GOT3 (cell line): ENCODE measurements at places on chromosomes 3 and 15.

- DNase-seq: no peak
Measured at GRCh38 chr15:48802867-48803266, 8.0 kb downstream of the CEP152 start.

DNA sequence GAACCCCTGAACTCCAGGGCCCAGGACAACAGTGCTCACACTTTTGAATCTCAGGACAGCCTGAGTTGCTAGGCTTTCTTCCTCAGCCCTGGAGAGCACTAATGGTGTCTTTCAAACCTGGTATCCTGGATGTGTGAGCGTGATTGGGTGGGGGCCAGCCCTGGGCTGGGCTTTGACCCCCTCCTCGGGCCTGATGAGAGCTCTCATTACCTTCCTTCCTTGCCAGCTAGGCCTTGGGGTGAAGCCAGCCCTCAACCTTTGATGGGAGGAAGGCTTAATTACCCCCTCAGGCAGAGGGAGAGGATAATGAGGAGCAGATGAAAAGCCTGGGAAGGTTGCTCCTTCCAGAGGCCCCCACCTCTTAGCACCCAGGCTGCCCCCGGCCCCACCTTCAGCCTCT lies 31.1 kb upstream of the INSYN1 start:
- DNase-seq: no peak

DNA sequence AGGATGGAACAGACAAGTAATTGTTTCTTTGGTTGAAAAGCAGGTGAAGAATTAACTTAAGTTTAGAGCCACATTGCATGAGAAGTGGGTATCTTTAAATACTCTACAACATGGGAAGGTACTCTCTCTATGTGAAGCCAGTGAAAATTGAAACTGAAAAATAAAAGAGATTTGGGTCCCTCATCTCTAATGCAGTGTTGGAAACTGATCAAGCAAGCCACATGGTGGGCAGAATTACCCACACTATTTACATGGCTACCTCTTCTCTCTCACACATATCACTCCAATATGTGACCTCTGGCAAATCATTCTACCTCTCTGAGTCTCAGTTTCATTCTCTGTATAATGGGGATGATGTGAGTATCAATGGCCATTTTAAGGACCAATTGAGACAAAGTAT lies 339.0 kb downstream of the IL5RA start:
- no peak for DNase-seq

DNA sequence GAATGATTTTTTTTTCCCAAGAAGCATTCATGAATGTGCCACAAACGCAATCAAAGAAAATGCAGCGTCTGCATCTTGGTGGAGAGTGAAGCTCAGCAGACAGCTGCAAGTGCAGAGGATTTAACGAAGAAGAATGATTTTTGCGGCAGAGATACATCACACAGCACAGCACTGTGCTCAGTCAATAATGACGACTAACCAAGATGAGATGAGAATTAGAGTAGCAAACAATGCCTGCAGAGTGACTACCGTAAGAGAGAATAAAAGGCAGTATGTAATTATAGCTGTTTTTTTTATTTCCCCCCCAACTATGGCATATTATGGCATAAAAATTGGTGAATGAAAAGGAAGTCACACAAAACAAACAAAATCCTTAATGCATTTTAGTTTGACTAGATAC lies 218.0 kb upstream of the ROBO1 start:
- DNase-seq: no peak

DNA sequence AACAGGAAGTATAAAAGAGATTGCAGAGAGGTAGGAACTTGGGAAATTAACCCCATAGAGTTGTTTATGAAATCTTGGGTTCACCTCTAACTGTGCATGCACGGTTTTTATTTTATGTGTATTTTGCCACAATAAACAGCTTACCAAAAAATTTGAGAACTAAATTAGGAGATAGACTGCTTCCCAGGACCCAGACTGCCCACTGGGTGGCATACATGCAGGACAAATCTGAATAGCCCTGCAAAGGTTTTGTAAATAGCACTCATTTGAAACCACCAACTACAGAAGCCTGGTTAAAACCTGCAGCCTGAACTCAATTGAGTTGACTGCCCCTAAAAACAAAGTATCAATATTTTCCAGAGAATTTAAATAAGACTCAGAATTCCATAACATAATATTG lies 96.4 kb upstream of the SLCO2A1 start:
- no peak for DNase-seq

- no peak for DNase-seq
Measured at GRCh38 chr3:56899078-56899477, 97.3 kb upstream of the ARHGEF3 start.

DNA sequence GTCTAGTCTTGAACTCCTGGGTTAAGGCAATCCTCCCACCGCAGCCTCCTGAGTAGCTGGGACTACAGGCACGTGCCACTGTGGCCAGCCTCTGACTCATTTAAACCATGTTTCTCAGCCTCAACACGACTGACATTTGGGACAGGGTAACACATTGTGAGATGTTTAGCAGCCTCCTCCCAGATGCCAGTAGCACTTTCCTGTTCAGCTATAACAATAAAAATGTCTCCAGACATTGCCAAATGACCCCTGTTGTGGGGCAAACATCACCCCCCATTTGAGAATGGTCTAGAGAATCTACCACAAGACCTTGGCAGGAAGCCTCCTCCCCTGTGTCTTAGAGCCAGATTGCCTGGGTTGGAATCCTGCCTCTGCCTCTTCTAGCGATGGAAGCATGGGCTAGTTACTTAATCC lies 8.4 kb downstream of the TMEM40 start:
- DNase-seq: peak; percentile 31

DNA sequence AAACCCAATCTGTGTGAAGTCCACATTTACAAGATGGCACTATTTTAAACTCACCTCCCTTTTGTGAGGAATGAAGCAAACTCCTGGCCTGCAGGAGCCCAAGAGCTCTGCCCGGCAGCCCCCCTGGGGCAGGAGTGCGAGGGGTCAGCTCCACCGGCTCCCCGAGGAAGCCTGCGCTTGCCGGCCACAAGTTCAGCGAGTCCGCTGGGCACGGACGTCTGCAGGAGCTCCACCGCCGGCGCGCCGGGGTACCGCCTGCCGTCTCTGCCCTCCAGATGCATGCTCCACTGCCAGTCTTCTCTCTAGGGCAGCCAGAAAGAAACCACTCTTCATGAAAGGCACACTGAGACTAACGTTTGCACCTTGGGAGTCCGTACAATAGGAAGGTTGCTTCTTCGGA lies 17.5 kb downstream of the OCA2 start:
- DNase-seq: no peak

- no peak for DNase-seq
Measured at GRCh38 chr3:46516521-46516920, 18.7 kb downstream of the RTP3 start.

DNA sequence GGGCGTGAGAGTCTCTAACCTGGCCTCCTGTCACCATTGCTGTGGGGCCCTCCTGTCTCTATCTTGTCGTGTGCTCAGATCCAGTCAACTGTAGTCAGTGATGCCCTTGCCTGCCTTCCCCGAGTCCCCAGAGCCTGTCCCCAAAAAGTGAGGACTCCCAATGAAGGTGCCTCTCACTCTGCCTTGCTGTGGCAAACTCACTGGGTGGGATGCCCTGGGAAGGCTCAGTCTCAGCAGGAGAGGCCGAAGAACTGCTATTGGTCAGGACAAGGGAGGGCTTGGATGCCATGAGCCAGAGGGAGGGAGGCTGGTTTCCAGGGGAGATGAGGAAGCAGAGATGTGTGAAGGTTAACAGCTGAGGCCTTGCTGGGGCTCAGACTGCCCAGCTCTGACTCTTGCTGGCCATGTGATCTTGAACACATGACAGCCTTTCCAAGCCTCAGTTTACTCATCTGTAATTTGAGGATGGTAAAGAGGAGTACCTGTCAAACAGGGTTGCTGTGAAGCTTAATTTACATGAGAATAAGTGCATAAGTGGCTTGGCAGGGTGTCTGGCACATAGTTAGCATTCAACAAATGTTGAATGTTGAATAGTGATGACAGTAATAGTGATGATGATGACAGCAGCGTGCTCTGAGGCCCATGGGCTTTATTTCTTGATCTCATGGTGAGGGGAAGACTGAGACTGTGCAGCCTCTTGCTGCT lies 8.2 kb downstream of the KY start:
- DNase-seq: no peak

- DNase-seq: no peak
Measured at GRCh38 chr3:109678600-109678999, 341.3 kb upstream of the DPPA4 start.

DNA sequence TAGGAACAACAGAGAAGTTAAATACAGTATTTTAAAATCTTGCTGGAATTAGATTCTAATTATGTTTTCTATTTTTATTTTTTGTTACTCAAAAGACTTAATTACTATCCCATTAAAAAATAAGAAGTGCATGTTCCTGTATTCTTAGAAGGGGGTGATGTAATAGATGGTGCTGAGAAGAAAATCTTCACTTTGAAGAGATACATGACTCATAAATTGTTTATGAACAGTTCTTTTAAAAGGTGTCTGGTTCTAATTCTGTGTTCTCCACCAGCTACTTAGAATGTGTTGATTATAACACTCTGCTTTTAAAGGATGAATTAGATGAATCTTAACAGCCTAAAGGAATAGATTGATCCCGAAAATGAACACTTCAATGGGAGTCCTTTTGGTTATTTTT lies 8.2 kb downstream of the RCN2 start:
- DNase-seq: no peak

GRCh38 chr3:29312960-29313452 lies 32.1 kb downstream of the RBMS3 start:
- no peak for DNase-seq

GRCh38 chr3:24493746-24494617 lies 668 bp downstream of the THRB start:
- DNase-seq: peak; percentile 24

- DNase-seq: no peak
Measured at GRCh38 chr15:51677021-51677420, 4.3 kb upstream of the SCG3 start.

- DNase-seq: no peak
Measured at GRCh38 chr3:97914388-97914787, 57.8 kb downstream of the RIOX2 start.

DNA sequence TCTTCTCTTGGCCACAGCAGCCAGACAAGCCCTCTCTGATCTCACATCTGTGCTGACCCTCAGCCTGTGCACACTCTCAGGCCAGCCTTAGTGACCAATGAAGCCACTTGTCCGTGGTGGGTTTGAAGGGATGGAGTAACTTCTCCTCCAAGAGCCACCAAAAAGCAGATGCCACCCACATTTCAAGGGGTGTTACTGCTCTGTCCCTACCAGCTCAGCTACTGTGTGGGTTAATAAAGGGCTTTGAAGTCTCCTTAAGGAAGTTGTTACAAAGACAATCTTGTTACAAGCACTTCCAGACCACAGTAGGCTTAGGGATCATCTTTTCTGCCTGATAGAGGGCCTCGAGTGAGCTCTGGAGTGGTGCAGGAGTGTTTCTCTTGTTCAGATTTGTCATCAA lies 3.3 kb upstream of the CA12 start:
- DNase-seq: no peak

DNA sequence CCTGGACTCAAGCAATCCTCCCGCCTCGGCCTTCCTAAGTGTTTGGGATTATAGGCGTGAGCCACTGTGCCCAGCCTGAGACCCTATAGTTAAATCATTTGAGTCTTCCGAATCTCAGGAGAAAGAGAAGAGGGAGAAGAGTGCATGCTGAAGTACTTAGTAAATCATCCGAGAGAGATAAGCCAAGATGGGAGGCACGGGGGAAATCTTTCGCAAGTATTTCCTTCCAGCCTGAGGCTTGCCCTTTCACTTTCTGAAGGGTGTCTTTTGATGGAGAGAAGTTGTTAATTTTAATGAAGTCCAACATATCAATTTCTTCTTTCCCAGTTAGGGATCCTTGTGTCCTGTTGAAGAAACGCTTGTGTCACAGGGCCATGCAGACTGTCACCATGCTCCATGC lies 97.1 kb upstream of the SLC6A6 start:
- no peak for DNase-seq

GRCh38 chr15:77417602-77418001 lies 2.3 kb downstream of the PEAK1 start:
- DNase-seq: no peak

DNA sequence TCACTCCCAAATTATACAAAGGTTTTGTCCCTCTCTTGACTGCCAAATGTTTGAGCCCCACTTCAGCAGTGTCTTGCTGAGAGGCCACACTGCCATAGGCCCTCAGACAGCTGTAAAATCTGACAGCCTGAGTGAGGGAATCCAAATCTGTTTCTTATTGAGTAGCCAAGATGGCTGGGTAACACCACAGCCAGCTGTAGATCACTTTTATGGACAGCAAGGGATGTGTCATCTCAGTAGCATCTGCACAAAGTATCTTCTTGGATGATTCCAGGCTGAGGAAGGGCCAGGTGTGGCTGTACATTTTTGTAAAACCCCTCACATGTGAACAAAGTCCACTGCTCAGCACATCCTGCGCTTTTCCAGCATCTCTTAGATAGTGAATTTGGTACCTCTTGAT lies 237.0 kb upstream of the LRTM1 start:
- no peak for DNase-seq

GRCh38 chr3:126213379-126214028 lies 33.1 kb upstream of the ALDH1L1 start:
- no peak for DNase-seq

DNA sequence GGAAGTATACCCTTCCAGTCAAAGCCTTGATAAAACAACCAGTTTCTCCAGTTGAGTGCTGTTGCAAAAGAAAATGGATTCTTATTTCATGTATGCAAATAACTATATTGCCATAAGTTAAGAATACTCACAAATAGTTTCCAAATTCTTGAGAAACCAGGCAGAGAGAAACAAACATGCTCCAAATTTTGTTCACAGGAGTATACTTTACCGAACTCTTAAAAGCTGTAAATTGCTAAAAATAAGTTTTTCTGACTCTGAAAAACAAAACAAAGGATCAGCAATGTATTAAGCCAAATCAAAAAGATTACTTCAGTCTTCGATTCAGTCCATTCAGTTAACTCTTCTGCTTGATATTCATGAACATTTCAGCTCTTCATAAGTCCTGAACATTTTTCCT lies 646.5 kb downstream of the MCTP2 start:
- no peak for DNase-seq

GRCh38 chr3:50623840-50624474 lies 7.0 kb downstream of the MAPKAPK3 start:
- no peak for DNase-seq

- no peak for DNase-seq
Measured at GRCh38 chr15:93307513-93307912, 218.5 kb upstream of the RGMA start.

- DNase-seq: no peak
Measured at GRCh38 chr15:79916502-79917132, 19.8 kb upstream of the MTHFS start.

DNA sequence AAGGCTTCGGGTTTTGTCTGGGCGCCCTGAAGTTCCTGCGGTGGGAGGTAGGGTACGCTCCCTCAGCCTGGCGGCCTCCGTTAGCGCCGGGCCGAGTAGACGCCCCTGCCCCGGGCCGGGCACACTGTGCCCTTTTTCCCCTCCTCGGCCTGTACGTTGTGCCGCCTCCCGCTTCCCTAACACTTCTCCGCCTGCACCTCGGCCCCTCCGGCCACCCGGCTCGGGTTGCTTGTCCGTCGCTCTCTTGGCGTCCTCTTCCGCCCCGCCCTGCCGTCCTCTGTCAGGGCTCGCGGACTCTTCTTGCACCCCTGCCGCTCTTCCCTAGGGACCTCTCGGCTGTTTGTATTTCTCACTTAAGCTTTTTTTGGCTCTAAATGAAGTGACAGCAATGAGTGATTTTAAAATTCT lies 384 bp downstream of the KNL1 start:
- peak; percentile 56 for DNase-seq
